ENCODE measurements at places on chromosomes 1 and 21. TPM values are rescaled to one million over a fixed set of nuclear protein-coding genes. Genes with fewer than 3 reads are reported as not detected.

GRCh38 chr1:211648336-211648735 lies 27.1 kb downstream of the NEK2 start:
- DNase-seq, result no peak

DNA sequence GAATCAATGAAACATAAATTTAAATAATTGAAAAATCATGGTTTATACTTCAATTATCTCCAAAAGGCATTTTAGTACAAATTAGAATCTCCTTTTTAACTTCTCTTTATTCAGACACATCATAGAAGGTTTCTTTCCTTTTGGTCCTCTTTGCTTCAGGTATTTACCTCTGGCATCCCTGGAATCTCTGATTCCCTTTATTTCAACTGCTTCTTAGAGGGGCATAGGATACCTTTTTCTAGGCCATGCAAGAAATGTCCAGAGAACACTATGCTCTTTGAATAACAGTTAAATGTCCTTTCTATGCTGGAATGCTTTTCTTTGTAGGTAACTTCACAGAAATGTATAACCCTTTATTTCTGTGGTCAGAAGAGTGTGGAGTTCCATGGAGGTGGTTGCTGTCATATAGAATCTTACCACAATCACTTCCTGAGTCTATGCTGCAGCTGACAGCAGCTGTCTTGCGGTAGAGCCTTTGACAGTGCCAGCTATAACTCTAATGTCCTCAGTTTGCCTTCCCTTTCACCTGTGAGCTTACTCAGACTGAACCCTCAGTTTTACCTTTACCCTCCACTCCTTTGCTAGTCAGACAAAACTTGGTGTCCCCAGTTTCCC lies 8.6 kb downstream of the LAMC2 start:
- no peak for DNase-seq

MAEL gene
- total RNA-seq, result not detected

DNA sequence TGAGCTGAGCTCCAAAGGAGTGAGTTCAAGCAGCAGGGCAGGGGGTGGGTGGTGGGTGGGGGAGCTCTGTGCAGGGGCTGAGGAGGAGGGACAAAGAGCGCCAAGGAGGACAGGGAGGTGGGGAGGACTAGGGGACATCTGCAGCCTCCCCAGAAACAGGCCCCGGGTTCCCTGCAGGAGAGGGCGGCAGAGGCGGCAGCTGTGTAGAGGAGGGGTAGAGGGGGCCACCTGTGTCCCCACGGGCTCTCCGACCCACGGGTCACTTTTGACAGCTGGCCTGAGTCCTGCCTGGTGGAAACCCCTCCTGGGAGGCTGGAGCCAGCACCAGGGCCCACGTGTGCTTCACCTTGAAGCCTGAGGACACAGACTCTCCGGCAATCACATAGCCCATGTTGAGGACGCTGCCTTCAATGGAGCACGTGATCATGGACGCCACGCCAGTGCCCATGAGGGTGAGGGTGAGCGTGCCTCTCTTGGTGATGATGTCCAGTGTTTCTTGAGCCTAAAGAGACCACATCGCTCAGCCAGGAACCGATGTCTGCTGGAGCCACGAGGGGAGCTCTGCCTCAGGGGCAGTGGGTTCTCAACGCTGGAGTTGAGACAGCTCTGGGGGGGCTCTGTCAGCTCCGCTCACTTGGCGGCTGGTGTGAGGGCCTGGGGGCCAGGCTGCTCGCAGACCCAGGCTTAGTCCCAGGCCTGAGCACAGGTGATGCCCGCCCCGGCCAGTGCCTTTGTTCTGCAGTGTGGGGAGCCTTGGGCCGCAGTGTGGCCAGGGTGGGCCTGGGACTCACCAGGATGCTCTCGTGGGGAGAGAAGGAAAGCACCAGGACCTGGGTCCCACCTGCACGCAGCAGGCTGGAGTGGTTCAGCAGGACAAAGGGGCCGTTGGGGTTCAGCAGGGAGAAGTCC lies 6.6 kb upstream of the TMEM52 start:
- no peak for DNase-seq

GRCh38 chr1:76068542-76068941 lies 6.0 kb upstream of the ST6GALNAC3 start:
- no peak for DNase-seq

LRRC71 gene
- not detected for total RNA-seq

GRCh38 chr1:31920956-31921355 lies 17.2 kb downstream of the PTP4A2 start:
- no peak for DNase-seq

DNA sequence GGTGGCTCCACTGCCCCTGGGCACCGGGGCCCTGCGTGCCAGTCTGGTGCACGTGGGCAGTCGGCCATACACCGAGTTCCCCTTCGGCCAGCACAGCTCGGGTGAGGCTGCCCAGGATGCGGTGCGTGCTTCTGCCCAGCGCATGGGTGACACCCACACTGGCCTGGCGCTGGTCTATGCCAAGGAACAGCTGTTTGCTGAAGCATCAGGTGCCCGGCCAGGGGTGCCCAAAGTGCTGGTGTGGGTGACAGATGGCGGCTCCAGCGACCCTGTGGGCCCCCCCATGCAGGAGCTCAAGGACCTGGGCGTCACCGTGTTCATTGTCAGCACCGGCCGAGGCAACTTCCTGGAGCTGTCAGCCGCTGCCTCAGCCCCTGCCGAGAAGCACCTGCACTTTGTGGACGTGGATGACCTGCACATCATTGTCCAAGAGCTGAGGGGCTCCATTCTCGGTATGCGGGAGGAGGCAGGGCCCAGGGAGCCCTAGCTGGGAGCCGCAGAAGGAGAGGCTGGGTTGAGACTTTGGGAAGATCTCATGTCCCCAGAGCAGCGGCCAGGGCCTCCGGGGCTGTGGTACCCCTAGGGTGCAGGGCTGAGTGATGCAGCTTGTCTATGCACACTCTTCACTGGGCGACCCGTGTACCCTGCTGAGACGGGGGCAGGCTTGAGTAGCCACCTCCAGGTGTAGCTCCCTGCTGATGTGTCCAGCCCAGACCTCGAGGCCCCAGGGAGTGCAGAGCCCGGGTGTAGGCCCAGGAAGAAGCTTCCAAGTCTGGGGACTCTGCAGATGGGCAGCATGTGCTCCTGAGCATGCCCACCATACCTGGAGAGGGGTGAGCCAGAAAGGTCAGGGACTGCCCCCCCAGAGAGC lies 1.8 kb downstream of the VWA1 start:
- no peak for DNase-seq

CPLANE2 gene
- total RNA-seq, result 3.4 TPM

DNA sequence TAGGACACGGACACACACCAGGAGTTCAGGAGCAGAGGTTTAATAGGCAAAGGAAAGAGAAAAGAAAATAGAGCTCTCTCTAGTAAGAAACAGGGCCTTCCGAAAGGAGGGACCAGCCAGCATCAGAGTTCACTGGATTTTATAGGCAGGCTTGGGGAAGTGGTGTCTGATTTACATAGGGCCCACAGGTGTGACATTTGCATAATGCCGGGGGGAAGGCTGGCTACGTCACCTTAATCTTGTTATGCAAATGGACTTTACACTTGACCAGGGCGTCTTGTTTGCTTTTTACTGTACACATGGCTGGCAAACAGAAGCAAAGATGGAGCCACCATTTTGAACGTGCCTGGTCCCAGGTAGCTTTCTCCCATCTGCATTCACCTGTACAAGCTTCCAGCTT lies at the start of gene OR14A16:
Gene OR14A16 (minus strand): TSS at position 97 of the 400 bp plus-strand sequence. CDS start 8,390 bp downstream, outside the sequence.
- no peak for DNase-seq

DNA sequence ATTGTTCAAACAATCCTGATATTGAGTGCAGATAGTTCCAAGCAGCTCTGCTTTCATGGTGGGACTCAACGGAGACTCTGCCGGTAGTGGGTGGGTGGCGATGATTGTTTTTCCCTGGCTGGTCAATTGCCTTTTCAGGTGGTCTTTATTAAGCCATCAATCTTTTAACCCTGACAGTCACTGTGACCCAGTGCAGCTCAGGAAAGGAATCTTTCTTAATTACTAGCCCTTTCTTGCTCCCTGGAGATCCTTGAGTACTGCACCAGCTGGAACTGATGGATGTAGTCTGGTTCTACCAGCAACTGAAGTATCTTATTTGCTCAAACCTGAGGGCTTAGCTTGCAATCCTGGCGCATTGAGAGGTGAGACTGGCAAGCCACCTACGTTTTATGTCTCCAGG lies 196.4 kb downstream of the PLPP3 start:
- DNase-seq, result no peak

PAX7 gene
- not detected for total RNA-seq

DNA sequence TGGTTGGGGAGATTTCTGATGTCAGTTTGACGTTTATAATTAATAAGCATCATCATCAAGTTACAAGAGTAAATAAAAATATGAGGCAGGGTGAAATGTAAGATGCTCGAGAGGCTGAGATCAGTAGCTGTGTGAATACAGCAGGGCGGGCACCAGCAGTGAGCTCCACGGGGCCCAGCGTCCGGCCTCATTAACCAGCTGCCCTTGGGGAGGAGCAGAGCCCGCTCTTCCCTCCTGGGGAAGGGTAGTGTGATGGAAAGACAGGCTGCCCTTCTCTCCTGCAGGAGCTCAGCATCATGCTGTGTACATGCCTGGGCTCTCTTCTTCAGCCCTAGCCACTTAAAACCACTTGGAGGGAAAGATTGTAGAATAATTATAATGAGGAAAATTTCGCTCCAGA lies 23.4 kb downstream of the PDE9A start:
- no peak for DNase-seq

DNA sequence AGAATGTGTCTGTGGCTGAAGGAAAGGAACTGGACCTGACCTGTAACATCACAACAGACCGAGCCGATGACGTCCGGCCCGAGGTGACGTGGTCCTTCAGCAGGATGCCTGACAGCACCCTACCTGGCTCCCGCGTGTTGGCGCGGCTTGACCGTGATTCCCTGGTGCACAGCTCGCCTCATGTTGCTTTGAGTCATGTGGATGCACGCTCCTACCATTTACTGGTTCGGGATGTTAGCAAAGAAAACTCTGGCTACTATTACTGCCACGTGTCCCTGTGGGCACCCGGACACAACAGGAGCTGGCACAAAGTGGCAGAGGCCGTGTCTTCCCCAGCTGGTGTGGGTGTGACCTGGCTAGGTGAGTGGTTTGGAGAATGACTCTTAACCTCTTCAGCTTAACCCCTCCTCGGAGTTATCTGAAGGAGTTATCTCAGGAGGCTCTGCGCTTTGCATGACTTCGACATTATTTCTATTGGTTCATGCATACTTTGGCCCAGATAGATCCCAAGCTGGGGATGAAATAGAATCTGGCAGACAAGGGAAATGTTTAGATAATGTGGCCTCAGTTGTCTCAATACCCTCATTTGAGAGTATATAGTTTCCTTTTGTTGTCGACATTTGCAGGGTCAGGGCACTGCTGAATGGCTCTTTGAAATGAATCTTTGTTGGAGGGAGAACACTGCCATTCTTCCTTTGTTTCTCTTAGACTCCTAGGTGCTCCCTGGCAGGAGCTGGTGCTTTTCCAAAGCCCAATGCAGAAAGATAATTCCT lies 39.7 kb downstream of the PTGFRN start:
- no peak for DNase-seq

- no peak for DNase-seq
Measured at GRCh38 chr21:31346256-31346821, 2.3 kb upstream of the TIAM1 start.

- DNase-seq, result no peak
Measured at GRCh38 chr1:149936992-149937705, 470 bp upstream of the MTMR11 start.

- no peak for DNase-seq
Measured at GRCh38 chr21:24118738-24119459, 1488.4 kb downstream of the MRPL39 start.

GRCh38 chr1:74637296-74637695 lies 36.3 kb downstream of the ERICH3 start:
- DNase-seq, result no peak

FCAMR gene
- total RNA-seq, result 0.85 TPM

DNA sequence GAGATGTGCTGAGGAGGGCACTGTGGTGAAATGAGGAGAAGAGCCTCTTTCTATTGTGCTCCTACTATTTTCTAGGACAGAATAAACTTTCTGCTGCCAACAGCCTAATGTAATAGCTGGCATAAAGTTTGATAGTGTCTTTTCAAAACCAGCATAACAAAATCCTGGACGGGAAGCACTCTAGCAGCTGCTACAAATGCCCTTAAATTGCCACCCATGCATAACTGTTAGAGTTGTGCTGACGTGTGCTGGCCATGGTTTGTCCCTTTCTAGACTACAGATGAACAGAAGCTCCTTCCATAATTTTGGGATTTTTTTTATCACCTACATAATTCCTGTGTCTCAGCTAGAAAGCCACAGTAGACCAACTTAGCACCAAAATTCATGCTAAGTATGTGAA lies 88.5 kb upstream of the DEPDC1 start:
- DNase-seq, result no peak

DNA sequence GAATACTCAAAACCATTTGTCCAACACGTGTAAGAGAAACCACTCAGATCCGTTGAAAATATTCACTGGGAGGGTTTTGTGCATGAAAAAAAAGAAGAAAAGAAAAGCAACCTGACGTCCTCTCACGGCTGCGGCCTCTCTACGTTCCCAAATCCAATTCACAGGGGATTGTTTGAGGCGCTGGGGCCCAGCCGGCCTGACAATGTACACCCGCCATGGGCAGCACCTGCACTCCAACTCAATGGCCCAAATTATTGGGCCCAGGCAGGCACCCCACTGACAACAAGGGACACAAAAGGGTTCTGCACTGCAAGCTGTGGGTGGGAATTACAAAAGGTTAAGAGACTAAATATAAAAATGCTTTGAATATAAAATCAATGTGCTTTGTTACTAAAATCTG lies 41.5 kb downstream of the MORN1 start:
- DNase-seq, result no peak

GRCh38 chr1:3369446-3370076 lies 84.9 kb upstream of the ARHGEF16 start:
- no peak for DNase-seq

DNA sequence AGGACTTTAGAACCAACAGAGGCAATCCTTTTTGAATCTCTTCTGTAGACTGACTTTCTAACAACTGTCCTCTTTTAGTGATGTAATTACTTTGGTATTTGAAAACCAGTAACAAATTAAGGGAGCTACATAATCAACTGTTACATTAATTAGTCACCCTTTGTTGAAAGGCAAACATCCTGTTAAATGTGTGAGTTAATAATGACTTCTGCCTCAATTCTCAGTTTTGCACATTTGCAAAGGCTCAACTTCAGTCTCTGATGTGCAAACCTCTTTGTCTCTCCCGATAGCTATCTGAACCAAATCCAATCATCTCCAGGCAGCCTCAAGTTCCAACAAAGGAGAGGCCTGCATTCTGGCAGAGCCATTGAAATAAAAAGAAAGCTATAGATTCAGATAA lies 135.4 kb upstream of the C8B start:
- DNase-seq, result no peak

DNA sequence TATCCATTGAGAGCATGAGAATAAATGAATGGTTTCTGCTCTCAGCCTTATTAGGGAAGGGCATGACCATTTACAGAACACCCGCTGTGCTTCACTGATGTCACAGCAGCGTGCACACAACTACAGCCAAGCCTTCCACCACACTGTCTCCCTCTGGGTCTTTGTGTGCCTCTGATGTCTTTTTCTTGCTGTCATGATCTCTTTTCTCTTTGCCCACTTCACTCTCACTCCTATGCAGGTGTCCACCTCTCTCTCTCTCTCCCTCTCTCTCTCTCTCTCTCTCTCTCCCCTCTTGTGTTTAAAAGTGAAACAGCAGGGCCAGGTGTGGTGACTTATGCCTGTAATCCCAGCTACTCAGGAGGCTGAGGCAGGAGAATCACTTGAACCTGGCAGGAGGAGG lies 232.5 kb upstream of the JUN start:
- DNase-seq, result no peak

GRCh38 chr1:116508984-116509980 lies 61.5 kb downstream of the CD58 start:
- DNase-seq, result peak; percentile 82
